ENCODE measurements at places on chromosomes 3 and 15. TPM values are rescaled to one million over a fixed set of nuclear protein-coding genes. Genes with fewer than 3 reads are reported as not detected.
A peak's percentile ranks its signal among the peaks of the same experiment; 100 is the strongest.

The IQCF5 gene
- not detected for polyA plus RNA-seq

The MUSTN1 gene
- polyA plus RNA-seq = 0.38 TPM

DNA sequence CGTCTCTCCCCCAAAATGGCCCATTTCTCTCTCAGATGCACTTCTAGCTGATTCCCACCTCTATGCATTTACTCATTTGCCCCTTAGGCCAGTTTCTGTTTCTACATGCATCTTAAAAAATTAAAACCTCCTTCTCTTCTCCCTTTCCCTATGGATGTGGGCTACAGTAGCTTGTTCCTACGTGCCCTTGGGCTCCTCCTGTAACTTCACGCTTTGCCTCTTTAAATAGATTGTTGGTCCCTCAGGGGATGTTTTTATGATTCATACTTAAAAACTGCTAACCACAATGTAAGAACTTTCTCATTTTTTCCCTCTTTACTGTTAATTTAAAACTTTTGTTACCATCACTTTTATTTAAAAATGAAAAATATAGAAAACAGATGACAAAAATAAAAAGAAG, 185.6 kb upstream of the MRPL3 start:
- no peak for DNase-seq

DNA sequence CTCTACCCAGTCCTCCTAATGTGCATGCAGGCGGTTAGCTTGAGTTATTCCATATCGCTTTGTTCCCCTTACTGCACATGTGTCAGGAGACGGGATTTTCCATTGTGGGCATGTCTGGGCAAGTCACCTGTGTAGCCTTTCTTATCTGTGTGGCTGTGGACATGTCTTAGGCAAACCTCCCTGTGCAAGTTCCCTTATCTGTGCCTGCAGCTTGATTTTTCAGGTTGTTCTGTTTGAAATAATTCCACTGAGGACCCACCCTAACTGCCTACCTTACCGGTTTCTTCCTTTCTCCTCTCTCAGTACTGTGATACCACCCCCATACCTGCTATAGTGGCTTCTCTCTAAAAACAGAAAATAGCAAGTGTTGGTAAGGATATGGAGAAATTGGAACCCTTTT, 113.6 kb downstream of the NEO1 start:
- no peak for DNase-seq

The CD200R1 gene
- 0.53 TPM for polyA plus RNA-seq

GRCh38 chr15:89947385-89947784, 34.6 kb upstream of the ARPIN start:
- no peak for DNase-seq

DNA sequence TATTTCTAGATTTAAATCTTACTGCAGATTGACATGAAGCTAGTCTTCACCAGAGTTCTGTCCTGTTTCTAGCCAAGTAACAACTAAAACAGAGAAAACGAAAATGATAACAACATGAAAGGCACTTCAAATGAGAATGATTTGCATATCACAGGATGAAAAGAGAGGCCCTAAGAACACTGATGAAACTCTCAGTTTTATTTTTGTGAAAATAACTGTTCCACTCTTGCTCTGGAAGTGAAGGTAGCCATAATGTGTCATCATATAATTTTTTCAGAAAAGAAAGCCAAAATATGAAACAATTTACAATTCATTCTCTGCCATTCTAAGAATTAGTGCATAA, 274.4 kb downstream of the ADAMTSL3 start:
- no peak for DNase-seq

- peak; percentile 79 for DNase-seq
These were observed 69.9 kb upstream of the GOLIM4 start for GRCh38 chr3:168165390-168166269.

- DNase-seq = no peak
These were observed 86.1 kb upstream of the BCL6 start for GRCh38 chr3:187831125-187832051.

The ANKUB1 gene
- polyA plus RNA-seq = 0.52 TPM

GRCh38 chr3:7630925-7631324, 770.0 kb downstream of the GRM7 start:
- peak; percentile 26 for DNase-seq

- no peak for DNase-seq
These were observed 96.3 kb downstream of the IGSF11 start for GRCh38 chr3:118938183-118938961.

DNA sequence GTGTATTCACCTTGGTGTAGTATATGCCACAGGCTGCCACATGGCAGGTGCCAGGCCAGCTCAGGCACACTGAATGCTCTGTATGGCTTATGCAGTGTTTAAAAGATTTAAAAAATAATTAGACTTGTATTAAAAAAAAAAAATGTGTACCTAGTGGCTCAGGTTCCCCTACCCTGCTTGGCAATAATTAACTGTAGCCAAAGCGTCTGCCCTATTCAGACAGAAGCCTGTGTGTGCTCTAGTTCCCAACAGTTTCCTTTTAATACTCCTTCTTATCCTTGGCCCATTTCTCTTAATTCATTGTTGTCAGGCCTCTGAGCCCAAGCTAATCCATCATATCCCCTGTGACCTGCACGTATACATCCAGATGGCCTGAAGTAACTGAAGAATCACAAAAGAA, 752.2 kb upstream of the CFAP20DC start:
- no peak for DNase-seq

- no peak for DNase-seq
These were observed 921.1 kb downstream of the ROBO1 start for GRCh38 chr3:78846718-78847117.

The ITIH1 gene
- polyA plus RNA-seq = not detected

- no peak for DNase-seq
These were observed 30.4 kb downstream of the HAPLN3 start for GRCh38 chr15:88864861-88865497.

DNA sequence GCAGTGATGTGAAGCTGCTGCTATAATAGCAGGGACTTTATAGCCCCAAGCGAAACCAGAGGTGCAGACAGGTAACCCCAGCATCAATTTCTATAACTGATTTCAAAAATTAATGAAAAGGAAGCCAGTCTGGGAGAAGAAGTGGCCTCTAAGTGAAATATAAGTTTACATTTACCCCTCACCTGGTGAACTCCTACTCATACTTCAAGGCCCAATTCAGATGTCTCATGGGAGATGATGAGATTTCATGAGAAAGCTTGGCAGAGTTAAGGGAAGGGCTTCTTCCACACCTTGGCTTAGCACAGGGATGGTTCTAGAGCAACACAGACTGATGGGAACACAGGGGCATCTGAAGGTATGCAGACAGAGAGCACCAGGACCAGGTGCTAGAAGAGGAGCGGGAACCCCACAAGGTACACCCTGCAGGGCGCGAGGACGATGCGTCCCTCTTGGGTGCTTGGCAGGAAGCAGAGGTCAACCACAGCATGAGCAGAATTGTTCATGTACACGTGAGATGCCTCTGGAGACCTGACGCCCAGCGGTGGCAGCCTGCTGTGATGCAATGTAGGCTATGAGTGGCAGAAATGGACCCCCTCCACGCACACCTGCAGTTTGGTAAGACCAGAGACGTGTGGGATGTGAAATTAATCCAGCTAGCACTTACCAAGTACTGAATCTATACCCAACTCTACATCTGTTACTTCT, 102.9 kb downstream of the SRGAP3 start:
- no peak for DNase-seq

GRCh38 chr3:127390365-127391025, 102.6 kb upstream of the PRR20G start:
- no peak for DNase-seq

DNA sequence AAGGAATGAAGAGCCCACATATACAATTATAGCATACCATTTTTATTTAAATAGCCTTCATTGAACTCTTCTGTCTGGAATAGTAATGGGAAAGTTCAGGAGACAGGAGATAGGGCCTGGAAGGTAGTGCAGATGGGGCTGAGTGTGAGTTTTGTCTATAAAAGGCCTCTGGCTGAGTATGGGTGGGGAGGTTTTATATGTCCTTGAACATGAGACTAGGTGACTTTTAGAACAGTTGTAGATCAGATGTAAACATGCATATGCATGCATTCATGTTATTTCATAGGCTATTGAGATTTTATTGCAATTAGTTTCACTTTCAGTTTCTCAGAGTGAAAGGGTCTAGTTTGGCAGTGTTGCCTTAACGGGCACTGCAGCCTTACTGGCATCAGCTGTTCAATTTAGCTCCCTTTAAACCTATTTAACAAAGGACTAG, 27.1 kb downstream of the CGGBP1 start:
- DNase-seq = peak; percentile 18

- DNase-seq = no peak
These were observed 14.9 kb upstream of the RFT1 start for GRCh38 chr3:53144862-53145712.

The CHDH gene
- polyA plus RNA-seq = 8.8 TPM

DNA sequence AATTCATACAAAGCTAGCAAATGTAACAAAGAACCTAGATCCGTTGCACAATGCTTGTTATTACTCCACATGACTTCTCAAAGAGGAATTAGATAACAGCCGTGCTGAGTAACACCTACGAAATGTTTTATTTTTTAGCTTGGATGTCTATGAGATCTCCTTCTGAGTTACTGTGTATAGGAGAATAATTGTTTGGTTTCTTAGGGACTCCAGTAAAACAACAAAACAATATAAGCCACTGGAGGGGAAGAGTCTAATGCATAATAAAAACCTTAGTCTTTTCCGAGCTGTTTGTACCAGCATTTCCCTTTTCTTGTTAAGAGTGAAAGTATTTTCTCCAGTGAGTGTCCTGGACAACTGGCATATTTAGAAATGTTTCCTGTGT, 15.6 kb downstream of the SNAP23 start:
- no peak for DNase-seq

The TRH gene
- 0.12 TPM for polyA plus RNA-seq

The LRRC31 gene
- polyA plus RNA-seq = 0.38 TPM

The NPAP1 gene
- 2.1 TPM for polyA plus RNA-seq

The WDR49 gene
- polyA plus RNA-seq = 2.0 TPM

DNA sequence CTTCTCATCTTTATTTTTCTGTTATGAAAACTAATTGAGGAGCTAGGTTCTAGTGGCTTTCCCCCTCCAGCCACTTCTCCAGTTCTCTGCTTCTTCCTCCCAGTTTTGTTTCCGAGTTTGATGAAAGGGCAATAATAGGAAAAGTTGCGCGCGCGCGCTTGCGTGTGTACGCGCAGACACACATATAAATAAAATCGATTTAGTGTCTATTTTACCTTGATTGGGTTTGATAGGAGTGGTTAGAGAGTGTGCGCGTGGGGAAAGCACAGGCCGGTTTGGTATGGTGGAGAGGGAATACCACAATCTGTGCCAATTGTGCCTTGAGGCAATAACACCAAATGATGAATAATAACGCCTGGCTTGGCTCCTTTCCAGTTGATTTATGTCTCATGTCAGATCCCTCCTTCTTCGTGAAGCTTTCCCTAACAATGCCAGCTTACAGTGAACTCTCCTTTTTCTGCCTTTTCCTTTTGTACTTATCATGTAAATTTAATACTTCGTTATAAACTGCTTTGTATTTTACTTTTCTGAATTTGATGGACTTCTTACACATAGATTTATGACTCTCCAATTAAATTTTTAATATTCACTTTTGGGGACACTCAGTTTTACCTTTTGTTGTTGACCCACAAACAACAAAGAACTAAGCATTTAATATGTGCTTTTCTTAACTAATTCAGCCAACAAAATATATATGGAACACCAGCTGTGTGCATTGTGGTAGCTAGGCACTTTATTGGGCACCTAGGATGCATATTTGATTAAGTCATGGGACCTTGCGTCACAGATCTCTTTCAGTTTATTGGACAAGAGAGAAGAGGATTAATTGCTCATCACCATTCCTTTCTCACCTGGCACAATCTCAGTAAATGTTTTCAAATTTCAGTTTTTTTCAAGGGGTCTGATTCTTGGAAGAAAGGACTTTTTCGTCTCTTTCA, 1.7 kb downstream of the TIPARP start:
- peak; percentile 35 for DNase-seq

The CCDC51 gene
- 24.6 TPM for polyA plus RNA-seq

The PIGZ gene
- 1.8 TPM for polyA plus RNA-seq

The CYP1A1 gene
- polyA plus RNA-seq = not detected
